NCI-H748 treated with DMSO at 0.1 percent for 48 hours (cell line): ENCODE measurements at places on chromosomes 3 and 15.

DNA sequence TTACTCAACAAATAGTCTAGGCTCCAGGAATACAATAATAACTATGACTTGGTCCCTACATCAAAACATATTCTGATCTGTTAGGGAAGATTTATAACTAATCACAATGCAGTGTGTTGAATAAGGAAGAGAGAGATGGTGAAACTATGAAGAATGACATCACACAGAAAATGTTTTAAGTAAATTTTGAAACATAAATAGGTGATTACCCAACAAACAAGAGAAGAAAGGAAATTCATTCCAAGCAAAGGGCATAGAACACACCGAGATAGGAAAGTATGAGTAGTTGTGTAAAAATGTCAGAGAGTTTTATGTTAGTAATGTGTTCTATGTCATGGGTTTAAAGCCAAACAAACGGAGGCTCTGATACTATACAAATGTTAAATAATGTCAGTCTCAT is 13.4 kb downstream of the SEC62 start:
- no peak for DNase-seq

GRCh38 chr3:143240886-143241285 is 121.3 kb downstream of the CHST2 start:
- DNase-seq: no peak

GRCh38 chr15:60912984-60913697 is 316.0 kb downstream of the RORA start:
- DNase-seq: no peak

DNA sequence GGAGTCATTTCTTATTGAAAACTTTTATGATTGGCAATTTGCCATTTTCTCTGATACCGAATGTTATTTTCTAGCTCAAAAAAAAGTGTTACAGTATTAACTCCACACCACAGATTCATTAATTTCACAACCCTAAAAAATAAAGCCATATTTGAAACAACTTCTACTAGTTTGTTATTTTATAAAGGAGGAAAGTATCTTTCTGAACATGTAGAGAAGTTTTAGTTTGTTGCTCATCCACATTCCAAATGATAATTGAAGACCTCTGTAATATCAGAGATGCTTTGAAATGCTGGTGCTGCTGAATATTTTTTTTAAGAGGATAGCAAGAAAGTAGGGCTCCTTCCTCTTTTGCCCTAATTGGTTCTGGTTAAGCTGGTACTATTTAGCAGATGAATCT is 1.9 kb downstream of the VGLL3 start:
- DNase-seq: no peak

- DNase-seq: no peak
These were observed 74.7 kb downstream of the ZBBX start for GRCh38 chr3:167305340-167305890.

DNA sequence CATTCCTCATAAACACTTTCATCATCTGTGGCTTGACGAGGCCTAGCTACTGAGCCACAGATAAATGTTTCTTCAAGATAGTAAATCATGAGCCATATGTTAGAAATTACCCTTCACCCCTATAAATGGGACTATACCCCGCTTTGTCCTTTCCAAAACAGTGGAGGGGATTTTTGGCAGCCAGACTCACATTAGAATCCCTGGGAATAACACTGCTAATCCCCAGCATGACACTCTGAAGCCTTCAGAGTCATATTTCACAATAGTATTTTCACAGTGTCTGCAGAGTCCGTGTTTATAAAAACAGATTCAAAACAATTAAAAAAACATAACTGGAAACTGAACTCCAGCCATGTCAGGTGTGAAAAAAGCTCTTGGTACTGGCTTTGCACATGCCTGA is 271.6 kb downstream of the ERC2 start:
- no peak for DNase-seq

- no peak for DNase-seq
These were observed 72.7 kb downstream of the SPSB4 start for GRCh38 chr3:141123677-141124410.

DNA sequence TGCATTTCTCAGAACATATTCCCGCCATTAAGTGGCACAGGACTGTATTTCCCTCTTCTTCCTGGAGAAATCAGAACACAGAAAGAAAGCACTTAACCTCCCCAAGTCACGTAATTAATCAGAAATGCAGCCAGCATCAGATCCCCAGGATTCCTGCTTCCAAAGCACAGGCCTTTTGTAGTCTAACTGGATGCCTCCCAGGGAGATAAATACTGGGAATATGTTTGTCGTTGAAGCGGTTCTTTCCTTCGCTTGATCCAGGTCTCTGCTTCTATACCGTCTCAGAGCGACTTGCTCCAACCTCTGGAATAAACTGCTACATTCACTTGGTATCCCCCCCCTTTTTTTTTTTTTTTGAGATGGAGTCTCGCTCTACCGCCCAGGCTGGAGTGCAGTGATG is 198.6 kb downstream of the KBTBD8 start:
- DNase-seq: no peak

- peak; percentile 37 for DNase-seq
These were observed 45.6 kb downstream of the NMD3 start for GRCh38 chr3:161266731-161267150.

- no peak for DNase-seq
These were observed 220.6 kb upstream of the THRB start for GRCh38 chr3:24715171-24715792.

- no peak for DNase-seq
These were observed 313.2 kb downstream of the POLQ start for GRCh38 chr3:121232309-121233225.

DNA sequence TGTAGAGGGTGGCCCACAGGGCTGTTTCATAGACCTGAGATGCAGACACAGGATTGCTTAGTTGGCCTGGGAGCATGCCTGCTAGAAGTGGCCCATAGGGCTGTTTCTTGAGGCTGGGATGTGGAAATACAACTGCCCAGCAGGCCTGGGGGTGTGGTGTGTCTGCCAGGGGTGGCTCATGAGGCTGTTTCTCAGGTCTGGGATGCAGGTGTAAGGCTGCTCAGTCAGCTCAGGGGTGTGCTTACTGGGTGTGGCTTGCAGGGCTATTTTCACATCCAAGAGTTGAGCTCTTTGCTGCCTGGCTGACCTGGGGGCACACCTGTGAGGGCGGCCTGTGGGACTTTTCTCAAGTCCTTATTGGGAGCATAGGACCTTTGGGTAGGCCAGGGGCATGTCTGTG is 131.3 kb downstream of the DOCK3 start:
- no peak for DNase-seq

DNA sequence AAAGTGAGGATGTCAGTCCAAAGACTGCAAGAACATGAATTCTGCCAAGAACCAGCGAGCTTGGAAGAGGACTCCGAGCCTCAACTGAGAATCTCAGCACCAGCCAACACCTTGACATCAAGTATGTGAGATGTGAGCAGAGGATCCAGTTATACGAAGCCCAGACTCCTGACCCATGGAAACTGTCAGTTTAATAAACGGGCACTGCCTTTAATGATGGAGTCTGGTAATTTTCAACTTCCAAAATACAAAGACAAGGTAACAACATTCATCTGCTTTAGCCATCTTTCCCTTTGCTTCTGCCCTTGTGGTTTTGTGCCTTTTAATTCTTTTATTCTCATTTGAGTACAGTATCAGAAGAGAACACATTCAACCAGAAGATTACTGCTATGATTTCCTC is 211.9 kb downstream of the ULK4 start:
- no peak for DNase-seq

- no peak for DNase-seq
These were observed 111.2 kb upstream of the CFAP20DC start for GRCh38 chr3:59161048-59161447.

- no peak for DNase-seq
These were observed 47.5 kb downstream of the GTPBP8 start for GRCh38 chr3:113038328-113038727.

DNA sequence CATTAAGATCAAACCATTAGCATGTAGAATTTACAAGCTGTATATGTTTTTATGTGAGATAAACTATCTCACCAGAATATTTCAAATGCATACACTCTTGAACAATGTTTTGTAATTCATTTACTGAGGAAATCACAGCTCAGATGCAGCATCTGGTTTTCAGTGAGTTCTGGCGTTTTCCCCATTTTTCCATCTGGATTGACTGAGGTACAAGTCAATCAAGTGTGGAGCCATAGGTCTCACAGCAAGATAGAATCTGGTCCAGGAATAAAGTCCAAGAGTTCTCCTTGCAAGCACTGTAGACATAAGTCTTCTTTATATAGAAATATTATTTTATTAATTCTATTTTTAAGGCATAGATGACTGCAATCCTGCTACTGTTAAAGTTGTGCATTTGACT is 219.3 kb downstream of the ZBBX start:
- no peak for DNase-seq

GRCh38 chr3:135159681-135160247 is 364.7 kb downstream of the EPHB1 start:
- no peak for DNase-seq

DNA sequence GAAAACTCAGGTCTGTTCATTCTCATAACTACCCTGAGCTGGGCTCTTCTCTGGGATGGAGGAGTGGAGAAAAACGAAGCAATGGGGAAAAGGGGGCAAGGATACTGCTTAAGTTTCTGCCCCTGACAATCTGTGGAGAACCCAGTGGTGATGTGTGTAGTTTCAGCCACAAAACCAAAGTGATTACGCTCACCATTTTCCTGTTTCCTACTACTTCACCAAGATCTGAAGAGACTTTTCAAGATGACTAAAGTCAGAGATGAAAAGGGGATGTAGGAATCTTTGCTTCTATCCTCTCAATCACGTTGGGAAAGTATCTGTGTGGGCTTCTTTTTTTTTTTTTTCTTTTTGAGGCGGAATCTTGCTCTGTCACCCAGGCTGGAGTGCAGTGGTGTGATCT is 8.3 kb upstream of the UBE2E1 start:
- DNase-seq: no peak

DNA sequence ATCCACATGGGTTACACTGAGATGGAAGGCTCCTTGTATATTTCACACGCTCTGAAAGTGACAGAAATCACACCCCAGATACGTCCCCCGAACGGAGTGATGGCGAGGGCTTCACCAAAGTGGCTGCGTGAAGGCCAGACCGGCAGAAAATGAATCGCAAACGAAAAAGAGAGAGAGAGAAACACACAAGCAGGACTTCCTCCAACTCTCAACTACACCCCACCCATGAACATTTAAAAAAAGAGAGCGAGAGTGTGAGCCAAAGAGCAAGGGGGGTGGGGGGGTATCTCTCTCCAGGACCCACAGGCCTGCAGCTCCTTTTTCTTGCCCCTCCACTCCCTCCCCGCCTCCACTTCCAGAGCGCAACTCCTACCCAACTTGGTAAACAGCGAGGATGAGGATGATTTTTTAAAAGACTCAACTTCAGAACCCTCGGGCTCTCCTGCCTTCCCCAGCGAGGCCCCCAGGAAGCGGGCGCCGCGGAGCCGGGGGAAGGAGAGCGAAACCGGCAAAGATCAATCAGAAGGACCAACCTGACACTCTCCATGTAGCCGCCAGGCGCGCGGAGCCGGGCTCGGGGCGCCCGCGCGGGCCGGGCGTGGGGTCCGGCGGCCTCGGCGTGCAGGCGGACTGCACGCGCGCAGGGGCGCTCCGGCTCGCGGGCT is 519.1 kb downstream of the FOXP1 start:
- DNase-seq: peak; percentile 40

GRCh38 chr3:183545708-183546107 is 9.8 kb downstream of the KLHL6 start:
- DNase-seq: no peak

- no peak for DNase-seq
These were observed 480.5 kb upstream of the PROK2 start for GRCh38 chr3:72265256-72266015.

DNA sequence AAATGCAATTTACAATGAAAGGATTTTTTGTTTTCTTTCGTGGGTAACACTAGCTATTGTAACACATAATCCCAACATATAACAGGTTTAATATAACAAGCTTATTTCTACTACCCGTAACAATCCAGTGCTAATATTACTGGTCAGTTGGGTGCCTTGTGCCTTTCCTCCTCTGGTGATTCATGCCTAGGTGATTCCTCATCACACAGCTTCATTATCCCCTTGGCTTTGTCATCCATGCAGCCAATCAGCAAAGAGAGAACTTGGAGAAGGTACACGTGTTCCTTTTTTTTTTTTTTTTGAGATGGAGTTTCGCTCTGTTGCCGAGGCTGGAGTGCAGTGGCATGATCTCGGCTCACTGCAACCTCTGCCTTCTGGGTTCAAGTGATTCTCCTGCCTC is 30.7 kb downstream of the CHST14 start:
- no peak for DNase-seq

GRCh38 chr3:119628816-119629445 is 31.2 kb downstream of the PLA1A start:
- DNase-seq: no peak

- DNase-seq: no peak
These were observed 1.4 kb upstream of the ZNF710 start for GRCh38 chr15:89999676-90000185.

DNA sequence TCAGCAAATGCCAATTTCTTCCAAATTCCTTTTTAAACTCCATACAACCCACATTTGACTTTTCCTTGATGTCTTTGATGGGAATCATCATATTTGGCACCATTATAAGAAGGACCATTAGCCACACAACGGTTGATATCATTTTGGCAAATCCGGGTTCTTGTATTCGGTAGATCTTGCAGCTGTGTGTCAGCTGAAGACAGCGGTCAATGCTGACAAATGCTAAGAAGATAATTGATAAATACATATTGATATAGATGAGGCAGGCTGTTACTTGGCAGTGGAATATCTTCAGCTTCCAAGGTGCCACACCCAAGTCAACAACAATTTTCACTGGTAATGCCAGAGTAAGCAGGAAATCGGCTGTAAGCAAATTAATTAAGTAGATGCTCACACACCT is 4.2 kb downstream of the GPR171 start:
- peak; percentile 36 for DNase-seq

- DNase-seq: no peak
These were observed 124.1 kb upstream of the DLG1 start for GRCh38 chr3:197422506-197422905.

GRCh38 chr3:70740071-70740470 is 427.6 kb upstream of the MDFIC2 start:
- DNase-seq: no peak

DNA sequence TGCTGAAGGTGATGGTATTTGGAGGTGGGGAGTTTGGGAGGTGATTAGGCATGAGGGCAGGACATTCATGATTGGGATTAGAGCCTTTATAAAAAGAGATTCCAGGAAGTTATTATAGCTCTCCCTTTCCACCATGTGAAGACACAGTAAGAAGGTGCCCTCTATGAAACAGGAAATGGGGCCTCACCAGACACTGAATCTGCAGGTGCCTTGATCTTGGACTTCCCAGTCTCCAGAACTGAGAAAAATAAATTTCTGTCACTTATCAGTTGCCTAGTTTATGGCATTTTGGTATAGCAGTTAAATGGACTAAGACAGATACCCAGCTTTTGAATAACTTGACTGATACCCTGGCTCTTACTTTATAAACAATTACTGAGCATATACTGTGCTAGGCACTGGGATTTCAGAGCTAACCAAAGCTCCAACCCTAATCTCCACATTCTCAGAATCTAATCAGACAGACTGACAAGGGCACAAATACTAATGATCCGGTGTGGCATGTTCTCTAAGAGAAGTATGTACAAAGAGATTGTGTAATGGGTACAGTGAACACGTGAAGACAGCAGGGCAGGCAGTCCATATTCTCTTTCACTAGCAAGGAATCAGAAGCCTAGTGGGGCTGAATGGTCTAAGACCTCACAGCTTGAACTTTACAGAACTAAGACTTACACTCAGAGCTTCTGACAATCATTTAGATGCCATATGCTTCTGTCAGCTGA is 343.1 kb downstream of the WDR72 start:
- DNase-seq: no peak
